Retina (tissue), 1 donor: ENCODE measurements at places on chromosomes 11 and 22.

DNA sequence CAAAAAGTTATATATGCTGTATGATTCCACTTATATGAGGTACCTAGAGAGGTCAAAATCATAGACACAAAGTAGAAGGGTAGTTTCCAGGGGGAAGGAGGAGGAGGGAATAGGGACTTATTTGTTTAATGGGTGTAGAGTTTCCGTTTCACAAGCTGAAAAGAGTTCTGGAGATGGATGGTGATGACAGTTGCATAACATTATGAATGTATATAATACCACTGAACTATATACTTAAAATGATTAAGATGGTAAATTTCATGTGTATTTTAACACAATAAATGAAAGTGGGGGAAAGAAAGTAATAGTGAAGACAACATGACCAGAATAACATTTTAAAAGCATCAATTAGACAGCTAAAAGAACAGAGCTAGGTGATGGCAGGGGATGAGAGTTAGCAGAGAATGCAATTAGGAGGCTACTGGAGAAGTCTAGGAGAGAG, 51.2 kb downstream of the MRTFA start:
- DNase-seq: no peak

GRCh38 chr11:69721745-69722144, 17.9 kb upstream of the FGF19 start:
- no peak for DNase-seq

- no peak for DNase-seq
These were observed 19.6 kb downstream of the MACROD1 start for GRCh38 chr11:64146036-64146955.

DNA sequence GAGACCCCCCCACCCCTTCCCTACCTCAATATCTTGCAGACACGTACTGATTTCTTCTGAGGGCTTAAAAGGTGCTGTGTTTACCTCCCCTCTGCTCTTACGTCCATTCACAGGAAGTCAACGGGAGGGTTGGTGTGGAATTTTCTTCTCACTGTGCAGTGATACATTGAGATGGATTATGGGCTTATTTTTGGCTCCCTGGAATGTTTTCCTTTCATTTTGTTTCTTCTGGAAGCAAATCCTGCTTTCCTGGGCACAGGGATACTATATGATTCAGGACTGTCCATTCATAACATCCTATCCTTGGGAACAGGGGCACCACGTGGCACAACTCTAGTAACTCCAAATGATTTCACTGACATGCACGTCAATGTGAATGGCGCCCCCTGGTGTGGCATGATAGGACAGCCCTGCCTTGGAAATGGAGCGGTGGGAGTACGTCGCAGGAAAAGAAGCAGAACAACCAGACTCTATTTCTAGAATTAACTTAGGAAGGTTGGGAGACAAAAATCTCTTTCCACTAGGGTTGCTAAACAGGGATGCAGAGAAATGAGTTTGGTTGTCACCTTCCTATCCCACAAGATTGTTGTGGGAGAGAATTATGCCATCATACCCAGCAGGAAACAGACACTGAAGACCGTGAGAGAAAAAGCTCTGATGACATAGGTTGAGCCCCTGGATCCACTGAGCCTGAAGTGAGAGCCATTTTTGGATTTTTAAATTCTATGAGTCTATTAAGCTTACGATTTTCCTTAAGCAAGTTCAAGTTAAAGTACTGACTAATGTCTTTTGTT, 146.5 kb upstream of the RAG2 start:
- DNase-seq: peak; percentile 44

GRCh38 chr22:26447584-26448329, 18.7 kb downstream of the ASPHD2 start:
- no peak for DNase-seq

GRCh38 chr22:20567371-20567847, 60.0 kb downstream of the MED15 start:
- DNase-seq: no peak

DNA sequence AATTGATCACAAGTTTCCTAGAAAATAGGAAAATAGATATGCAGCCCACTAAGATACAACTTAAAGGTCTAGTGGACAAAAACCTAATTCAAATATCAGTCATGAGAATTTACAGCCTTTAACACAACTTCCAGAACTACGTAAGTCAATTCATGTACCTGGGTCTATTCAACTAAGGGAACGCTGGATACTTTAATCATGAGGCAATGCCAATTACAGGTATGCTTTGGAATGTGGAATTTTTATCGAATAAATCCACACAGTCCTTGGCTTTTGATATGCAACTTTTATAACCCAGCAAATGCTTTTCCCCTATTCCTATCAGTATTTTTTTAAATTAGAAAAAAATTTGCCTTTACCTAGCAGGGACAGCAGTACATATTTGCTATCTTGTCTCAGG, 289.5 kb upstream of the FAT3 start:
- DNase-seq: no peak

DNA sequence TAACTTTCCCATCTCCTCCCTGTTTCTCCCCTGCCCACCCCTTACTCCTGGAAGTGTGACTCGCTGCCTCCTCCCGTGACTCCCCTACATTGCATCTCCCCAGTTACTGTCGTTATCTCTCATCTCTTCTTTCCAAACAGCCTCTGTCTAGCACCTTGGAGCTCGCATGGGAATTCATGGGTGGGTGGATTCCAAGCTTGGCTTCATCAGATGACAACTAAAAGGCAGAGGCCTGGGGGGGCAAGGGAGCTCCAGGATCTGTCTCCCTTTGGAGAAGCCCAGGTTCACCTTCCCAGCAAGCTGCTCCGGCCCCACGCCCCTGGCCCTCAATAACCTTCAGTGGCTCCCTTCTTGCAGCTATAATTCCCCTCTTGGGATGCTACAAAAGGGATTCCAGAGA, 6.9 kb upstream of the CCND1 start:
- DNase-seq: no peak

- DNase-seq: no peak
These were observed 352.1 kb upstream of the NARS2 start for GRCh38 chr11:78926633-78927338.

DNA sequence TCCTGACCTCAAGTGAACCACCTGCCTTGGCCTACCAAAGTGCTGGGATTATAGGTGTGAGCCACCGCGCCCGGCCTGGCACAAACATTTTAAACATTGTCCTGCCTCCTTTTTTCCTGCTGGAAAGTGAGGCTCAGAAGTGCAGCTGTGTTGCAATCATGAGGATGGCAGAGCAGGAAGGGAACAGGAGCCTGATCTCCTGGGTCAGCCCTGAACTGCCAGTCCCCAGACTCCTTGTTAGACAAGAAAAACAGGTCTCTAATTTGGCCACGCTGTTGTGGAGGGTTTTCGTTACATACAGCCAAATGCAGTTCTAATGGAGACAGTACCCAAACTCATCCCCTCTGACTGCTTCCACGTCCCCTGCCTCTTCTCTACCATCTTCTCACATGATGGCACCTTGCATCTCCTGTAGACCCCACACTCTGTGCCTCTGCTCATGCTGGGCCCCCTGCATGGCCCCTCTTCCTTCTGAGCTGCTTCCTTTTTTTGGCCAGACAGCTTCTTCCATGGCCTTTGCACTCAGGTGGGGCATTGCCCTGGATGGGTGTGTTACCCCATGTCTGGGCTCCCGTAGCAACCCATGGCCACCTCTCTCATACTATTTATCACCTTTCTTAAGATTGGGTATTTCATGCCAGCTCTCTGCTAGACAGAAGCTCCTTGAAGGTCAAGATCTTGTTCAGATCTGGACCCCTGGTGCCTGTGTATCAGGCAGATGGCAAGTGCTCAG, 227.1 kb downstream of the CEP164 start:
- no peak for DNase-seq
